EH (cell line): ENCODE measurements at places on chromosomes 11 and 22.

DNA sequence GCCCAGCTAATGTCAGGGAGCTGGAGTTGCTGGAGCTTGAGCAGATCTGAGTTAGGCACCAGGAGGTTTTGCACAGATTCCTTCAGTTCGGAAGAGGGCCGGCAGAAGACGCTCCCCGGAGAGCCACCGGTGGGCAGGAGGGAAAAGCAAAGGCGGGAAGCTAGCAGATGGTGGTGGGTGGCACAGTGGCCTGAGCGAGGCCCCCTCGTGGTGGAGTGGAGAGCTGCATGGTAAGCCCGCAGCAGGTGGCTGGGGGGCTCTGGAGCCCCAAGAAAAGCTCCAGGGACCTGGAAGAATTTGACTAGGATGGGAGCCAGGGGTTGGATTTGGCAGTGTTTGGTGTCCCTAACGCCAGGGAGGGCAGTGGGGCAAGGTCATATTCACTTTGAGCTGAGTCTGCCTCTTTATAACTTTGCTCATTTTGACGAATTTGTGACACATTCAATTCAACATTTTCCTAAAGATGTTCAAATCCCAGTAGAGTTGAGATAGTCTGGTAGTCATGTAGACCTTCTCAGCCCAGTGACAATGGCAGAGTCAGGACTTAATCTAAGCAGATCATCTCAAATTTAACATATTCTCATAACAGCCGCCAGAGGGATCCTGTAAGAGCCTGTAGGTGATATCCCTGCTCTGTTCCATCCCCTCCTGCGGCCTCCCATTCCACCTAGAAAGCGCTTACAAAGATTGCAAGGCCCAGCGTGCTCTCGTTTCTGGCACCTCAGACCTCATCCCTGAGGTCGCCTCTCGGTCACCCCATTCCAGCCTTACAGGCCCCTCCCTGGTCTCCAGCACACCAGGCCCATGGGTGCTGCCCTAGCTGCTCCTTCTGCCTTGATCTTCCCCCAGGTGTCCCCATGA is 57.9 kb downstream of the TRIM29 start:
- DNase-seq = peak; percentile 5

GRCh38 chr11:942823-943222 is 17.2 kb downstream of the AP2A2 start:
- DNase-seq = peak; percentile 52

DNA sequence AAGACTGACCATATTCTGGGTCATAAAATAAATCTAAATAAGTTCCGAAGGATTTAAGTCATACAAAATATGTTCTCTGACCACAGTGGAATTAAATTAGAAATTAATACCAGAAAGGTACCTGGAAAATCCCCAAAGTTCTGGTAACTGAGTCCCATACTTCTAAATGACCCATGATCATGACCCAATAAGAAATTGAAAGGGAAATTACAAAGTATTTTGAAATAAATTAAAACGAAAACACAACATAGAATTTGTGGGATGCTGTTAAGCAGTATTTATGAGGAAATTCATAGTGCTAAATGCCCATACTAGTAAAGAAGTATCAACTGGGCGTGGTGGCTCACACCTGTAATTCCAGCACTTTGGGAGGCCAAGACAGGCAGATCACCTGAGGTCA is 23.4 kb upstream of the IL10RA start:
- no peak for DNase-seq

DNA sequence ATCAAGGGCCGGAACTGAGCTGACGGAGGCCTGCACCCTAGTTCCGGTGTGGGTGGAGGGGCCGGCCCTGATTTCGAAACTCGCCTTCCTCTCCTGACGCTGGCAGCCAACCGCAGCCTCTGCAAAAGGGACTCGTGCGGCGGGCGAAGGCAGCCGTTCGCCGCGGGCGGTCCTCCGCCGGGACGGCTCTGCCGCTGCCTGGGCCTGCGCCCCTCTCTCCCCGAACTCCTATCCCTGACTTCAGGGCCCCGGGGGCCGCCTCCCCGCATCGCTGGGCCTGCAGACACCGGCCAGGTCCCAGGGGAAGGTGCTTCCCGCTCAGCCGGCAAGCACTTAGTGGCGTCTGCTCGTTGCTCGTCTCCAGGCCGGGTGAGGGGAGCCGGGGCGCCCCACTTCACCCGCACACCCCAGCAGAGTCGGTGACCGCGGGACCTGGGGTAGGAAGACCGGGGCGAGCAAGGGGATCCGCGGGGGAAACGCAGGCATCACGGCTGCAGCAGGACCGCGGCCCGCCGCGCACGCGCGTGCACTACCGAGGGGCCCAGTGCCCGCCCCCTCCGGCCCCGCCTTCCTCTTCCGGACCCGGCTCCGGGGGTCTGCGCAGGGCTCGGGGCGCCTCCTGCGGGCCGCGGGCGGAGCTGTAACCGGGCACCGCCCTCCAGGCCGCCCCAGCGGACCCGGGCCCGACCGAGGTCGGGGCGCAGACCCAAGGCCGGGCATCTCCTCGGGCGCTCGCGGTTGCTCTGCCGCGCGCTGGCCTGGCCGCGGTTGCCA is 464 bp upstream of the ANKRD13D start:
- peak; percentile 91 for DNase-seq

- no peak for DNase-seq
Measured at GRCh38 chr11:76693806-76694205, 23.3 kb upstream of the LRRC32 start.

DNA sequence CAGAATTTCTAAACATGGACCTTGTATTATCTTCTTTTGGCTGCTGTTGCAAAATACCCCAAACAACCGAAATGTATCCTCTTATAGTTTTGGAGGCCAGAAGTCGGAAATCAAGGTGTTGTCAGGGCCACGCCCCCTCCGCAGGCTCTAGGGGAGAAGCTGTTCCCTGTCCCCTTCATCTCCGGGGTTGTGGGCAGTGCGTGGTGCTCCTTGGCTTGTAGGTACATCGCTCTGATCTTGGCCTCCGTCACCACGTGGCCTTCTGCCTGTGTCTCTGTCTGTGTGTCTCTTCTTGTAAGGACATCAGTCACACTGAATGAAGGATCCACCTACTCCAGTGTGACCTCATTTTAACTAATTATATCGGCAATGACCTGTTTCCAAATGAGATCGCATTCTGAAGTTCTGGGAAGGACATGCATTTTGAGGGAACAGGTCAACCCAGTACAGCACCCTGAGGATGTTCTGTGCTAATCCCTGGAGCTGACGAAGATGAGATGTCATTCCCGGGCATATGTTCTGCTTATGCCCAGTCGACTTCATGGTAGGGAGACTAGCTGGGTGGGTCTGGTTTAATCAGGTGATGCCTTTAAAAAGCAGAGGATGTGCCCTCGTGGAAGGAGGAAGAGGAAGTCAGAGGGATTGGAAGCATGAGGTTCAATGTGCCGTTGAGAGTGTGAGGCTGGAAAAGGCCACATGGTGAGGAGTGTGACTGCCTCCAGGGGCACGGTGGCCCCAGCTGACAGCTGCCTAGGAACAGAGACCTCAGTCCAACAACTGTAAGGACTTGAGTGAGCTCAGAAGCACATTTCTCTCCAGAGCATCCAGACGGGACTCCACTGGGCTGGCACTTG is 531.1 kb downstream of the TBC1D22A start:
- DNase-seq = no peak
